ENCODE measurements at places on chromosomes 2 and 18. TPM values are rescaled to one million over a fixed set of nuclear protein-coding genes. Genes with fewer than 3 reads are reported as not detected.

RNF125 gene
- total RNA-seq = 11.8 TPM

REG3A gene
- not detected for total RNA-seq

TRMT61B gene
- total RNA-seq = 20.6 TPM

CYTIP gene
- 302 TPM for total RNA-seq

CD226 gene
- total RNA-seq = 57.2 TPM

PROM2 gene
- 0.30 TPM for total RNA-seq

CASP8 gene
- 36.2 TPM for total RNA-seq

ABCG5 gene
- not detected for total RNA-seq

CHRNG gene
- total RNA-seq = not detected

NDUFAF7 gene
- 20.9 TPM for total RNA-seq

REG3G gene
- not detected for total RNA-seq

SLC30A3 gene
- total RNA-seq = 0.14 TPM

SLC38A11 gene
- total RNA-seq = not detected

RAB10 gene
- total RNA-seq = 106 TPM

EGR4 gene
- total RNA-seq = 0.41 TPM

IHH gene
- not detected for total RNA-seq

CLEC4F gene
- not detected for total RNA-seq

ESCO1 gene
- total RNA-seq = 20.1 TPM

PLB1 gene
- 1.4 TPM for total RNA-seq

DAPL1 gene
- total RNA-seq = not detected

NEURL3 gene
- 0.16 TPM for total RNA-seq

SLC5A7 gene
- total RNA-seq = not detected

CCL20 gene
- total RNA-seq = 3.1 TPM

C2orf66 gene
- total RNA-seq = not detected

TNFAIP6 gene
- not detected for total RNA-seq

GPR45 gene
- not detected for total RNA-seq

MRO gene
- not detected for total RNA-seq

CTAGE1 gene
- total RNA-seq = not detected

RNU2-63P gene
- total RNA-seq = 39.1 TPM

ANKRD30B gene
- total RNA-seq = not detected

ACTG2 gene
- 0.12 TPM for total RNA-seq

LIPG gene
- 0.45 TPM for total RNA-seq

SULT1C4 gene
- total RNA-seq = not detected

IL36A gene
- not detected for total RNA-seq

DCDC2C gene
- not detected for total RNA-seq

NEUROD1 gene
- total RNA-seq = 0.08 TPM

SMCHD1 gene
- 85.1 TPM for total RNA-seq

MTCL1 gene
- total RNA-seq = 0.14 TPM

APCDD1 gene
- total RNA-seq = not detected

MXD1 gene
- total RNA-seq = 5.0 TPM

FOXI3 gene
- not detected for total RNA-seq

PPP3R1 gene
- 80.8 TPM for total RNA-seq

GPBAR1 gene
- total RNA-seq = 0.24 TPM

ZSWIM2 gene
- not detected for total RNA-seq

MAPK4 gene
- not detected for total RNA-seq

CNDP1 gene
- total RNA-seq = not detected

IKZF2 gene
- 13.0 TPM for total RNA-seq

PLGLB1 gene
- total RNA-seq = 0.74 TPM

FEV gene
- total RNA-seq = not detected

CPS1 gene
- total RNA-seq = 2.6 TPM

Measured in activated naive CD8-positive, alpha-beta T cell treated with anti-CD3 and anti-CD28 coated beads for 36 hours (primary cell).